AG04450 (cell line): ENCODE measurements at places on chromosomes 5 and 9.

DNA sequence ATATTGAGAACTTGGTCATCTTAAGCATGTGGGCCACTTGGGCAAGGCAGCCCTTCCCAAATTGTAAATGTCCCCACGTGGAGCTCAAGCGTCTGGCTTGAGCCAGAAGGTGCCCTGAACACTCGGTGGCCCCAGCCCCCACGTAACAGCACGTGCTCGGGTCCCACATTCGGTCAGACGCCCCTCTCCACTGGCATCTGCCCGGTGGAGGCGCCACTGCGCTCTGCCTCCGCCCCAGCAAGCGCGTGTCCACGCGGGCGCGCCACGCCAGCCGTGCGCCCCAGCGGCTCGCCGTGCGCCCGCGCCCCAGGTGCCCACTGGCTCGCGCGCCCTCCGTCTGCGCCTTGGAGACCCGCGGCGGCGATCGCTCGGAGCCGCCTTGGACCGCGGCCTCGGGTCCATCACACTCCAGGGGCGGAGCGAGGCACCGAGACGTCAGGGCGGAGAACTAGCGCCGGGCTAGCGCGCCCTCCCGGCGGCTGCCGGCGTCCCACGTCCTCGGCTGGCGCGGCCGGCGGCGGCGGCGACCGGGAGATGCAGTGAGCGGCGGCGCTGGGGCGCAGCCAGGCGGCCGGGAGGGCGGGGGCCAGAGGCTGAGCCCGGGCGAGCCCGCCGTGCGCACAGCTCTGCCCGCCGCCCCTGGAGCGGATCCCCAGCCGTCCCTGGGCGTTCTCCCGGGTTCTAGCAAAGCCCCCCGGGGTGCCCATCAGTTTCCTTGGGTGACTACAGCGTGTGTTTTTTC lies at the start of gene PALM2AKAP2:
TSS of gene PALM2AKAP2 (plus strand) at position 488 of the 742 bp plus-strand sequence. CDS start 291 bp downstream, outside the sequence.
- DNase-seq = no peak

GRCh38 chr9:120619751-120620655 lies 40.0 kb upstream of the CDK5RAP2 start:
- DNase-seq = peak; percentile 48

DNA sequence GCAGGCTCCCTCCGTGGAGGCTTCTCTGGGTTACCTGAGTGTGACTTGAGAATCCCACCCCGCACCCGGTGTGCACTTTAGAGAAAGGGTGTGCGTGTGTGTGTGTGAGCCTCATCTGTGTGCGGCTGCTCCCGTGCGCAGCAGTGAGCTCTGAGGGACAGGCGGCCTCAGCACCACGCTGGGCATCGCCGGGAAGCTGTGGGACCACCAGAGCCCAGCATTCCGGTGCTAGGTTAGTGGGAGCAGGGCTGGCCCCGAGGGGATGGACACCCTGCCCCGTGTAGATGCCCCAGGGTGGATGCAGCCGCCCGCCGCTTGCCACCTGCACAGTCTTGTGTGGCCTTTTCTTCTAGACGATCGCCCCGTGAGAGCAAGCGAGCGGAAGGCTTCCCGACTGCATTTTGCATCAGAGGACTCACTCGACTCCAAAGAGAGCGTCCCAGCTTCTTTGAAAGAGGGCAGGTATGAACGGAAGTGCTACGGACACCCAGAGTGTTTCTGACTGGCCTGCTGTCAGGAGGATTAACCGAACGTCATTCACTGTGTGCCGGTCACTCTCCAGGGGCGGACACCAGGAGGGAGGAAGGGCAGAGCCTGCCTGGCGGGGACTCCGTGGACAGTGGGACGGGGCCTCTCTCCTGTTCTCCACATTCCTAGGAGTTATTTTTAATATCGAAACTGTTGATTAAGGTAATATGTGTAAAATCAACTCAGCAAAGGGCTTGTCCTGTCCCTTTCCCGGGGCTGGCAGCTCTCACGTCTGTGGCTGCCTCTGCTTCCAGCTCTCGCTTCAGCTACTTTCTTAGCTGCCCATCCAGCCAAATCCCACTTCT lies 12.2 kb downstream of the CEP72 start:
- DNase-seq = no peak

GRCh38 chr5:10363519-10364185 lies 10.2 kb downstream of the MARCHF6 start:
- no peak for DNase-seq

- DNase-seq = peak; percentile 94
Observed at GRCh38 chr5:72307968-72308852, 11.8 kb downstream of the MRPS27 start.

GRCh38 chr9:119794836-119795235 lies 425.6 kb upstream of the BRINP1 start:
- DNase-seq = no peak

GRCh38 chr9:71306134-71306533 lies 184.7 kb upstream of the TRPM3 start:
- DNase-seq = no peak
